ENCODE measurements at places on chromosomes 13 and 19. TPM values are rescaled to one million over a fixed set of nuclear protein-coding genes. Genes with fewer than 3 reads are reported as not detected.

GRCh38 chr13:88908961-88909441 lies 1237.8 kb downstream of the SLITRK5 start:
- no peak for DNase-seq

Gene FPR3
- total RNA-seq = 0.17 TPM

DNA sequence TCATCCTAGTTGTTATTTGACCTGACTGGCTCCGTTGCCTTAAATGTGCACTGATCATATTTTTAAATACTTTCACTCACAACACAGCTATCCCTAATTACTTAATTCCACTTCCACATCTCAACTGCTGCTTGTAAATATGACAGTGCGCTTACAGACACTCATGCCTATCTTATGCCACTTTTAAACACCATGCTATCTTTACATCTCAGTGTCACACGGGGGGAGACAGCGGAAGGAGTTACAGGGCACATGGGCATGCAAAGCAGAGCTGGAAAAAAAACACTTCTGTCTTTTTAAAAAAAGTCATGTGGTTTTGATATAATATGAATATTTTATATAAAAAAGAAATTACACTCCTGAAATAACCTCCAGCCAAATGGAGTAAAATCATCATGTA lies 44.1 kb downstream of the SMAD9 start:
- DNase-seq = no peak

Gene U2AF2
- total RNA-seq = 343 TPM

Gene ZNF726
- total RNA-seq = 12.8 TPM

GRCh38 chr13:27919659-27919933 lies 204 bp upstream of the PDX1 start:
- DNase-seq = no peak

GRCh38 chr19:34588249-34588648 lies 88.7 kb downstream of the SCGB2B2 start:
- DNase-seq = peak; percentile 38

GRCh38 chr19:50547385-50548190 lies 20.6 kb downstream of the LRRC4B start:
- no peak for DNase-seq

DNA sequence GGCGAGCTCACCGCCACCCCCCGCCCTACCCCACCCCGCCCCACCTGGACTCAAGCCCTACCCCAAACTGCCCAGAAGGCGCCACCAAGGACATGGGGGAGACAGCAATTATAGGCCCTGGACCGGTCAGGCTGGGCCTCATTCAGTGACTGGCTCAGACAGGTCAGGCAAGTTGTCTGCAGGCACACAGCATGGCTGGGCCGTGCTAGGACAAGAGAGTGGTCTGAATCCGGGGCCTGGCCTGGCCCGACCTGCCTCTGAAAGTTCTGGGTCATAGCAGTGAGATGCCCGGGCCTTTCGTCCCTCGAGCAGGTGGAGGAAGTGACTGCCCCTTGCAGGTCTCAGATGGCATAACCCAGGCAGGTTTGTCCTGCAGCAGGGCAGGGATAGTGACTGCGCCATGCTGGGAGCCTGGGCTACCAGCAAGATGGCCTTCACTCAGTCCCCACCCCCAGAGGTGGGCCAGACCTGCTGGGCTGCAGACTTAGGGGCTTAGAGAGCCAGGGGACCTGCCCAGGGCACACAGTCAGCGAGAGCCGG lies 21.0 kb downstream of the COMP start:
- DNase-seq = no peak

- DNase-seq = no peak
Observed at GRCh38 chr13:95438297-95438696, 114.2 kb upstream of the CLDN10 start.

Gene COMP
- not detected for total RNA-seq

Gene AKT1S1
- 61.0 TPM for total RNA-seq

Gene ZNF793
- total RNA-seq = not detected

GRCh38 chr19:6021878-6022569 lies 44.1 kb upstream of the RANBP3 start:
- peak; percentile 85 for DNase-seq

Gene CATSPERD
- total RNA-seq = not detected

Gene AMH
- 7.7 TPM for total RNA-seq

- no peak for DNase-seq
Observed at GRCh38 chr13:67221630-67222226, 8.4 kb downstream of the PCDH9 start.

Gene CPB2
- total RNA-seq = not detected

DNA sequence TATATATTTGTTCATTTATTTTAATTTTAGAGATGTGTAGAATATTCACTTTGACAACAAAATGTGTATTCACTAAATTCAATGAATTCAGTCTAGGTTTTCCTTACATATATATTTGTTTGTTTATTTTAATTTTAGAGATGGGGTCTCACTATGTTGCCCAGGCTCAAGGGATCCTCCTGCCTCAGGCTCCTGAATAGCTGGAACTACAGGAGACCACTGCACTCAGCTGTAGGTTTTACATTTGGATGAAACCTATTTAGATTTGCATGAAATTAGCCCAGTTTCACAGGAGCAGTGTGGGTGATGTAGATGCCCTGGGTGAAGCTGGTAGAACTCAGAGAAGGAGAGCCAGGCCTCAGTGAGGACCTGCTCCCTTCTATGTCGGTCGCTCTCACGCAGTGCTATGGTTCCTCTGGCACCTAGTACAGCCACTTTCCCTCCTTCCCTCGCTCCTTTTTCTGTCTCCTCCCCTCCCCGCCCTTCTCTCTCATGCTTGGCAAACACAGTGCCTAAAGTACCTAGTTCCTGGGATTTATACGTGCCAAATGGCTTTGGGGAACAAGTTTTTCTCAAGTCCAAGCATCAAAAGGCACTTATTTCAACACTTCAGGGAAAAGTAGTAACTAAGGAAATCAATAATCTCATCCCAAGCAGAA lies 14.7 kb upstream of the HMGB1 start:
- DNase-seq = no peak

DNA sequence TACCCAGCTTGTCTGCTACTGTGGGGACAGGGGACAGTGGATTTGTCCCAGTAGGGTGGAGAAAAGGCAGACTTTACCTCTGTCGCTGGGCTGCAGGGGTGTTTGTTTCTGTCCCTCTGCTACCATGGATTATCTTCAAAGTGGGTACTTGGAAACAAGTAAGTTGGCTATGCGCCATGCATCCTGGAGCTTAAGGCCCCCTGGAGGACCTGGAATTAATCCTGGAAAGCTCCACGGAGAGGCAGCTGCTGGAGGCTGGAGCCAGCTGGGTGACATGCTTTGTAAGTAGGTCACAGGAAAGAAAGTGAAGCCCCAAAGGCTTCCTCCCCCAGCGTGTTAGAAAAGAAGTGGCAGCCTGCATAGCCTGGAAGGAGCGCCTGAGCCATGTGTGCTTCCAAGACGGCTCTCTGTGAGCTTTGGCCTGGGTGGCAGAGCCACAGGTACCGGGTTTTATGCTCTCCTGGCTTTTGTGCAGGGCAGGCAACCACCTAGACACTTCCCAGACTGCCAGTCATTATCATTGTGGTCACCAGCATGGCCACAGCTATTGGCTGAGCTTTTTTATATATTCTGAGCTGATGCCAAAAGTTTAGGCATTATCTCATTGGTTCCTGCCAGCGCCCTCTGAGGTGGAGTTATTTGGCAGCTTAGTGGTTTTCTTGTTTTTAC lies 9.5 kb downstream of the B3GLCT start:
- no peak for DNase-seq

DNA sequence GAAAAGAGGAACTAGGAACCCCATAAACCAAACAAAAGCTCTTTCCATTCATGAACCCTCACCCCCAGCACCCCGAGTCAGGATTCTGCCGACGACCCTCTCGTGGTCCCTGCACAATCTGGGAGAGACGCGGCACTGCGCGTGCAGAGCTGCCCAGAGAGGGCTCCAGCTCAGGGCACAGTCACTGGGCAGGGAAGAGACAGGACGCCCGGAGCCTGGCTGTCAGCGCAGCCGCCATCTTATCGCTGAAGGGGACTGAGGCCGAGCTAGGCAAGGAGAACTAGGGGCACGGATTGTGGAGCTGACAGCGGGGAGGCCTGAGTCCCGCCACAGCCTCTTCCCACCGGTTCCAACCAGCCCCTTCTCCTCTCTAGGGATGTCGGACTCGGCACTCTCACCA lies 349 bp downstream of the ZNF98 start:
- no peak for DNase-seq

DNA sequence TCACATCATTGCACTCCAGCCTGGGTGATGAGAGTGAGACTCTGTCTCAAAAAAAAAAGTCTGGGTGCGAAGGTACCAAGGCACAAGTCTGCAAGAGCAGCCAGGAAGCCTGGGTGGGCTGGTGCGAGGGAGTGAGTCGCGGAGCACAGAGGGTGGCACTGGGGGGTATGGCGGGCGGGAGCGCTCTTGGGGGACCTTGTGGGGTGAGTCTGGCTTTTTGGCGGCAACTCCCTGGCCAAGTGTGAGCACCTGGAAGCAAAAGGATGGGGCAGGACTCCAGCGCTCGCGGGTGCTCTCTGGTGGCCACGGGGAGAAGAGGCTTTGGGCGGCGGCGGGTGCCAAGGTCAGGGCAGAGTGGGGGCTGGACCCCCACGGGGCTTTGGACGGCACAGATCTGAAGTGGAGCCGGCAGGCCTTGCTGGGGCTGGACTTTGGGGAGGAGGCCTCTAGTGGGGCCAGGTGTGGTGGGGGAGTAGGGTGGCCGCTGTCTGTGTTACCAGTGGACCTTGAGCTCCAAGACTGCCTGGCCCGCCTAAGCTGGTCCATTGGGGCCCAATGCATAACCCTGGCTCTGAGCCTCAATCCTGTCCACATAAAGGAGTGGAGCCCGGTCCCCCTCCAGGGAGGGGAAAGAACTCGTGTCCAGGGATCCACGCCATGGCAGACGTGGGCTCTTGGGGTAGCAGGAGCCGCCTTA lies 1.6 kb downstream of the P2RY11 start:
- DNase-seq = peak; percentile 68

Gene BCAM
- total RNA-seq = 18.7 TPM

GRCh38 chr13:71864986-71865873 lies 1.8 kb downstream of the DACH1 start:
- DNase-seq = no peak

Gene SWSAP1
- total RNA-seq = 5.2 TPM

Gene CGB8
- 1.2 TPM for total RNA-seq

Data from PC-3 (cell line).